Effector CD8-positive, alpha-beta T cell (primary cell): ENCODE measurements at places on chromosomes 16 and 17.

DNA sequence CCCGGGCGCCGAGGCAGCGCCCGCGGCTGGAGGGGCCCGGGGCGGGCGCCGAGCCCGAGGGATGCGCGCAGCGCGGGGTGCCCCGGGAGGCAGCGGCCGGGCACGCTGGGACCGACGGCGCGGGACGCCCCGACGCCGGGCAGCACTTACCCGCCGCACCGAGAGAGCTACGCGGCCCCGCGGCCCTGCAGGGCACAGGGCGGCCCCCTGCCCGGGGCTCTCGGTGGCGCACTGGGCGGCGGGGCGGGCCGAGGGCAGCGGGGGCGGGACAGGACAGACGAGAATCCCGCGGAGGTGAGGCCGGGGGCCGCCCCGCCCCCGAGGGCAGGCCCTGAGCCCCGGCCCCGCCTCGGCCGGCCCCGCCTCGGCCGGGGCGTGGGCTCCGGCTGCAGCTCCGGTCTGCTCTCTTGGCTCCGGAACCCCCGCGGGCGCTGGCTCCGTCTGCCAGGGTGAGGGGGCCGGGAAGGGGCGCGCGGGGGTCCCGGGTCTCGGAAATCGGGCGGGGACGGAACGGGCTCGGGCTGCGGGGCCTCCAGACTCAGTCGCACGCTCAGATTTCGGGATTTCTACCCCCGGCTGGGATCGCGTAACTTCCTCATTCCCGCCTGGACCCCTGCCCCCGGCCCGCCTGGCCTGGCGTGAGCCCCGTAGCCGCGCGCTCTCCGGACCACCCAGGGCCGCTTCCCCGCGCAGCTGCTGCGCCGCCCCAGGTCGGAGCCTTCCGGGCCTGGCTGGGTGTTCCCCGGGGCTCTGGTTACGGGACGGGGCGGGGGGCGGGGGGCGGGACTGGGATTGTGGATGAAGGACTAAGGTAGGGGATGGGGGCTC is at the start of gene PLD2:
TSS of gene PLD2 (plus strand) at position 376 of the 828 bp plus-strand sequence. CDS start 621 bp downstream, outside the sequence.
- peak; percentile 76 for DNase-seq

DNA sequence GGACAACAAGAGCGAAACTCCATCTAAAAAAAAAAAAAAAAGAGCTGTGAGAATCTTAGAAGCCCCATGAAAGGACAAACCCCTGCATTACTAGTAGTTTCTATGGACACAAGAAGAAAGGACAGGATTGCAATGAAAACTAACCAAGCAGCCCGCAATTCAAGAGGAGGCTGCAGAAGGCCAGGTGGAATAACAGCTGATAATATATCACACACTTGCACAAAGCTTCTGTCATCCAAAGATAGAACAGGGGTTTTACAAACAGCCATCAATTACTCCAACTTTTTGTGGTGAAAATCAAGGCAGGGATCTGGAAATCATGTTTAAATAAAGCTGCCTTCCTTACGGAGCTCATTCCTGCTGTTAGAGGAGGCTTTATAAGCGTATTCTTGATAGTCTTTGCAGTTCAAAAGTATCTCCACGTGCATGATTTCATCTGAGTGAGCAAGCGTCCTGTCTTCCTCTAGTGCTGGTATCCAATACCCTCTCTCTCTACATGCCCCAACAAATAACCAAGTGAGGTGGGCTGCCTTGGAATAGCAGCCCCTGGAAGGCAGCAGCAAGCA is 23.1 kb upstream of the TMEM94 start:
- DNase-seq: no peak

- no peak for DNase-seq
Measured at GRCh38 chr17:47819475-47819874, 2.1 kb downstream of the OSBPL7 start.

DNA sequence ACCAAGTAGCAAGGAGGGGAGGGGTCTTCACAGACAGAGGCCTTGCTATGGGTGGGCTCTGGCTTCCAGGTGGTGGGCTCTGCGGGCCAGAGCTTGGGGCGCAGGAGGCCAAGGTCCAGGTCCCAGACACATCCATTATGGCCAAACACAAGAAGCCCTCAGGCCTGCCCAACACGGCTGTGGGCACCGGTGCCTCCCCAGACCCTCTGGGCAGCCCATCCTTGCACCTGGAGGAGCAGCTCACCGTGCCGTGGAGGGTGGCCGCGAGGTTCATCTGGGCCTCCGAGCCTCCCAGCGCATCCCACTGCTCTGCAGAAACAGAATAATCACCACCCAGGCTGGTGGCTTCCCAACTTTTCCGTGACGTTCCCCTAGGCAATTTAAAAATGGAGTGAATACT is 55.9 kb downstream of the TBC1D16 start:
- no peak for DNase-seq

DNA sequence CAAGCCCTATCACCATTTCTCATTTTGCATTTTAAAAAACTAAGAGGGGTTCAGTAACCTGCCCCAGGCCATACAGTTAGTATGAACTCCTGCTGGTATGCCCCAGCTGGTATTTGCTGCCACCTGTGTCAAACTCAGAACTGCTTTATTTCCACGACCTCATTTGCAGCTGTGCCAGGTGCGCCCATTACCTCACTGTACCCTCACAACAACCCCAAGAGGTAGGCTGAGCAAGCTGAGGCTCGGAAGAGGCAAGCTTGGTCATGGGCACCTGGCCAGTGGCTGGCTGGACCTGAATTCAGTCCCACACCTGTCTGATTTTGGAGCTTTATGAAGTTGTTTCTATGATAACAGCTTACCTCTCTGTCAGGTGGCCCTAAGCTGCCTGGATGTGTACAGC is 7.6 kb downstream of the EPN2 start:
- no peak for DNase-seq

DNA sequence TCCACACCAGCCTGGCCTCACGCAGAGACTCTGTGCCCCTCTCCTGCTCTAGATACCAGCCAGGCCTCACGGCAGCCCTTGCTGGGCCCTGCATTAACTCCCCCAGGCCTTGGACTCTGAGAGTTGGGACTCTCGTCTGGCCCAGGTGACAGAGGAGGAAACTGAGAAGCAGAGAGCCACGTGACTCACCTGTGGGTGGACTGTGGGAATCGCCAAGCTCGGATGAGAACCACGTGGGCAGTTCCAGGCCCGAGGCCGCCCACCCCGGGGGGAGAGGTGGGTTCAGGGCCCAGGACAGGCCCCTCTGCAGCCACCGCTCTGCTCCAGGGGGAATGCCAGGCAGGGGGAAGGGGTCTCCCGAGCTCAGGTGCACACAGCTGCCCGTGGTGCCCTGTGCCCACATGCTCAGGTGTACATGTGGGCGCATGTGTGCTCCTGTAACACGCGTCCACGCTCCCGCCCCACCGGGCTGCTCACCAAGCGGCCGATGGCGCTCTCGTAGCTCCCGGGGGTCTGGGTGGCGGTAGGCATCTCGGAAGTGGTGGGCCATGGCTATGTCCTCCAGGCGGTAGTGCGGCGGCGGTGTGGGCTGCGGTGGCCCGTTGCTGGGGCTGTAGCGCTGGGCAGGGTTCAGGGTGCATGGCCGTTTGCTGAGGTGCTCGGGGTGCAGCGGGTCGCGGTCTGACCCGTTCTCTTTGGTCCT is 18.3 kb upstream of the PABPN1L start:
- DNase-seq: no peak

DNA sequence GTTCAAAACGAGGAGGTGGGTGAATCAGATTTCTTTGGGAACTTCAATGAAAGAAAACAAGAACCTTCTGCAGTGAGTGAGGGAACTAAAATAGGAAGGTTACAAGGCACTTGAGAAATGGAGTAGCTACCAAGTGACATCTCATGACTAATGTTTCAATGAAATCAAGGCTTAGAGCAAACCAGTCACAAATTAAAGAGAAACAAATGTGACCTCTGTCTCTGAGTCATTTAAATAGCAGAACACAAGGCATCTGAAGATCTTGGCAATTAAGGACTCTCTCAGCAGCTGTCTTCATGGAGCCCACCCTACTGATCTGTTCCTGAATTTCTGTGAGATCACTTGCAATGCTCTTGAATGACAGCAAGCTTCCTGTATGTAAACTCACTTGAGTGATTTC is 109.5 kb downstream of the CDH11 start:
- no peak for DNase-seq

DNA sequence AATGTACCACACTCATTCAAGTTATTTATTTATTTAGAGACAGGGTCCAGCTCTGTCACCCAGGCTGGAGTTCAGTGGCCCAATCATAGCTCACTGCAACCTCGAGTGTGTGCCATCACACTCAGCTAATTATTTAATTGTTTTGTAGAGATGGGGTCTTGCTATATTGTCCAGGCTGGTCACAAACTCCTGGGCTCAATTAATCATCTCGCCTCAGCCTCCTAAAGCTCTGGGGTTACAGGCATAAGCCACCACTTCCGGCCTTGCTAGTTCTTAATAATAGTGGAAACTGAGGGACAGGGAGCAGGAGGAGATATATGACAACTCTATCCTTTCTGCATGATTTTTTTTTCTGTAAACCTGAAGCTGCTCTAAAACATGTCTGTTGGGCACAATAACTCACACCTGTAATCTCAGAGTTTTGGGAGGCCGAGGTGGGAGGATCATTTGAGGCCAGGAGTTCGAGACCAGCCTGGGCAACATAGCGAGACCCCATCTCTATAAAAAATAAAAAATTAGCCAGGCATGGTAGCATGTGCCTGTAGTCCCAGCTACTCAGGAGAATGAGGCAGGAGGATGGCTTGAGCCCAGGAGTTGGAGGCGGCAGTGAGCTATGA is 11.7 kb upstream of the EXOC7 start:
- no peak for DNase-seq

- no peak for DNase-seq
Measured at GRCh38 chr17:6592173-6592572, 35.8 kb upstream of the PITPNM3 start.
